ENCODE measurements at places on chromosomes 3 and 15. TPM values are rescaled to one million over a fixed set of nuclear protein-coding genes. Genes with fewer than 3 reads are reported as not detected.

The CRYBG3 gene
- 5.3 TPM for total RNA-seq

DNA sequence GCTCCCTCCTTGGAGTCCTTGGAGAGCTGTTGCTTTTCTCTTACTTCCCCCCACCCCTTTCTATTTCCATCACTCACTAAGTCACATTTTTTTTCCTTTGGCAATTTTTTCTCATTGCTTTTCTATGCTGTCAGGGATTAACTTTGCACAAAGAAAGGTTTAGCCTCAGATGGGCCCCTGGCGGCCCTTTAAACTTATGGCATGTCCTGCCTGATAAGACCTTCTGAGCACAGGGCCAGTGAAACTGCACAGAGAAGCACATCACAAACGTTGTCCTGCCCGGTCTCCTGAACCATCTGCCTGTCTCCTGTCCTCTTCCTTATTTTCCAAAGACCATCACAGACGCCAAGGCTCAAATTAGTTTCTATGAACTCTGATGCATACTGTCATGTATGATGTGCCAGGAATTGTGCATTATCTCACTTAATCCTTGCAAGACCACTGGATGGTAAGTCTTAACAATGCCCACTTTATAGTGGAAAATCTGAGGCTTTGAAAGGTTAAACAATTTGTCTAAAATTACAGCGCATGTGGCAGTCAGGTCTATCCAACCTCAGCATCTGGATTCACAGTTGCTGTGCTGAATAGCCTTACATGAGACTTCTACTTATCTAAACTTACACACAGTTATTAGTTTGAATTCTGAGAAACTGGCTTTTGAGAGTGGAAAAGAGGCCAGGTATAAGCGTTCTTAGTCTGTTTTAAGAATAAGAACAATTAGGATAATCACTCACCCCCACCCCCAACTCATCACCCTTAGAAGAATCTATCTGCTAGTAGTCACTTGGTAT is 648.1 kb downstream of the NTRK3 start:
- DNase-seq: no peak

The SAMMSON gene
- not detected for total RNA-seq

GRCh38 chr15:100682468-100682867 is 80.1 kb downstream of the ASB7 start:
- DNase-seq: no peak

- DNase-seq: no peak
These were observed 81.9 kb downstream of the PPARG start for GRCh38 chr3:12370758-12371157.

The FBLN2 gene
- total RNA-seq: not detected

The PXYLP1 gene
- 11.9 TPM for total RNA-seq

DNA sequence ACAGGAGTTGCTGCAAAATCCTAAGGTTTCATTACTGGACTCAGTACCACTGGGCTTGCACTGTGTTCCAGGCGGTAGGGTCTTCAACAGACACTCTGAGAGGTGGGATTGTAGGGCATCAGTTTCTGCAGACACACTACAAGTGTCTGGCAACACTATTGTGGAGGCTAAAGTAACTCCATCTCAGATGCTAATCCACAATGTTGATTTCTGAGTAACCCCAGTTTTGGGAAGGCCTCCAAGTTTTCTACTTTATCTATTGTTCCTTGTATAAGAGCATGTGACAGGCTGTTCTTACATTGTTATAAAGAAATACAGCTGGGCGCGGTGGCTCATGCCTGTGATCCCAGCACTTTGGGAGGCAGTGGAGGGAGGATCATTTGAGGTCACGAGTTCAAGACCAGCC is 2.5 kb upstream of the ABHD5 start:
- DNase-seq: no peak

The BNC1 gene
- total RNA-seq: not detected

DNA sequence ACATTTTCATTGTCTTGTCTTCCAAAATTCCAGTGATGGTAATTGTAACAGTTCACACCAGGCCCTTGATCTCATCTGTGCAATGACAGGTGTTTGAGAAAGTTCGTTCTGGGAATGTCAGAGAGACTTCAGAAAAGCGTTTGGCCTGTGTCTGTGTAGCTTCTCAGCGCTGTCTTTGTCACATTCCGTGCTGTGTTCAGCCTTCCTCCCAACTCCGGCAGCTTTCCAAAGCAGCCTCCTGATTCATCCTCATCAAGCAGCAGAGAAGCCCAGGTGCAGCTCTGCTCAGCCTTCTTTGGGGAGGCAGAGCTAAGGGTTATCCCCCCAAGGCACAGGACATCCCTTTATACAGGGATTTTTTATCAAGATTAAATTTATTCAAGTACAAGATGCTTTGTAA is 494.0 kb upstream of the SUCLG2 start:
- DNase-seq: no peak

DNA sequence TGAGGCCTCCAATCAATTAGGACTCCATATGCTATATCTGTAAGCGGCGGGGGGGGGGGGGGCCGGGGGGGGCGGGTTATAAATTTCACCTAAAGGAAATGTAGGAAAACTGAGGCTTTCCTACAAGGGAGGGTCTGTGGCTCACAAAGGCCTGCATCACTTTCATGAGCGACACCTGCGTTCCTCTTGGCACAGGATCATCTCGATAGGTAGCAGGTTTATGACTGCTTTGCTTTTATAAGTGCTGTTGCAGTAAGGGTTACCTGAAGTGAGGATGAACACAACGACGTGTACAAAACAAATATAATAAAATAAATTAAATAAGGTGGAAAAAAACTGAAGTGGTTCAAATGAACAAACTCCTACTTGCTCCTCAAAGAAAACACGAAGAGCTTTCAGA is 194.3 kb downstream of the FOXP1 start:
- no peak for DNase-seq

- DNase-seq: no peak
These were observed 72.1 kb downstream of the APBA2 start for GRCh38 chr15:28957606-28958498.

DNA sequence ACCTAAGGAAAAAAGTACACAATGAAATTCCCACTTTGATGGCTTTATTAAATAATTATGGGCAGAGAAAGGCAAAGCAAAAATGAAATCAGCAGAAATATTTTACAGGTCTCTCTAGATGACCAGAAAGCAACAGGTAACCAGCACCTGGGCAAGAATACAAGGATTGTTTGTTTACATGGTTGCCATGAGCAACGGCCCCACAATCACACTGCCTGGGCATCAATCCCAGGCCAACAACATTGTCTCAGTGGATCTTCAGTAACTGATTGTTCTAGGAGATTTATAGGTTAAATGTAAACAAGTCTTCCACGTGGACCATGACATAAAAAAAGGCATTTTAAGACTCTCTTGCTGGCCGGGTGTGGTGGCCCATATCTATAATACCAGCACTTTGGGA is 82.6 kb downstream of the PDZRN3 start:
- no peak for DNase-seq

The RFC4 gene
- 85.5 TPM for total RNA-seq

The TMEM266 gene
- total RNA-seq: not detected

- no peak for DNase-seq
These were observed 46.2 kb upstream of the PPP4R2 start for GRCh38 chr3:72950372-72950771.

The IL17RE gene
- 2.7 TPM for total RNA-seq

The TTLL13 gene
- 0.45 TPM for total RNA-seq

The GUCA1C gene
- not detected for total RNA-seq

The MNS1 gene
- total RNA-seq: 0.79 TPM

The THBS1 gene
- total RNA-seq: 0.40 TPM

The MST1R gene
- total RNA-seq: 5.2 TPM

The CPEB1 gene
- total RNA-seq: not detected

DNA sequence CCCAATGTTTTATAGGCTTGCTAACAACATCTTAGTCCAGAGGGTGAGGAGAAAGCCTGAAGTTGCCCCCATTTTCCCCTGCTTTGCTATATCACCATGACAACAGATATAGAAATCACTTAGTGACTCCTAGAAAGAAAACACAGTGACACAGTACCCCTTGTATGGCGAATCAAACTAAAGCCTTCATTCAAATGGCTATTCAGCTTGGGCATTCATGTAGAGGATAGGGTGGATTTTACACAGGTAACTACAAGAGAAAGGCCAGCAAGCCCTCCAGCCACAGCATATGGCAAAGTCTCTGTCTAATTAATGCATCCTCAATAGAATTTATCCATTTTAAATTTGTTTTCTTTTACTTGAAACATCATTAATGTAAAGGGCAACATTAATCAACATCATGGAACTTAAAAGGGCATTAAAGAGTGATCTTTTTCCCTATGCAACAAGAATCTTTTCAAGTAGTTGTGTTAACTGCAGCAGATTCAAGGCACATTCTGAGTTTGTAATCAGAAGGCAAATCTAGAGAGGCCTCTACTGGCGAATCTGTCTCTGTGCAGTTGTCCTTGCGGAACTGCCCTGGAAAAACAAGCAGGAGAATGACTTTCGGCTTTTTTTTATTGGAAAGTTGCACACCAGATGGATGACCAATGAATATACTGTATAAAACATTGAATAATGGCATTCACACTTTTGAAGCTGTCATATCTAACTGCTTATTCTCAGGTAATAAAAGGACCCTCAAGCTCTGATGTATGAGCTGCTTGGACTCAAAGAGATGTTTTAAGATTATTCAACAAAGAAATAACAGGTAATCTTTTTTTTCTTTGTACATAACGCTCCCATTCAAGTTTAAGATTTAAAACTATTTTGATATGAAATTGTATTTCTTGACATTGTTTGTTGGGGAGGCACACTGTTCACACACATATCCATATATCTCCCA is 621.7 kb upstream of the AGTR1 start:
- DNase-seq: no peak

GRCh38 chr15:23397779-23398178 is 43.2 kb downstream of the GOLGA8S start:
- DNase-seq: no peak

GRCh38 chr3:128190501-128190900 is 37.2 kb downstream of the EEFSEC start:
- no peak for DNase-seq

The NPRL2 gene
- 40.8 TPM for total RNA-seq

The SLC22A14 gene
- not detected for total RNA-seq

GRCh38 chr3:183122257-183122932 is 23.1 kb upstream of the MCCC1 start:
- DNase-seq: peak; percentile 21

GRCh38 chr15:62940093-62940754 is 102.3 kb upstream of the TPM1 start:
- no peak for DNase-seq

- DNase-seq: no peak
These were observed 20.5 kb upstream of the IQSEC1 start for GRCh38 chr3:13093687-13094086.

The LRIG1 gene
- 26.4 TPM for total RNA-seq

- no peak for DNase-seq
These were observed 15.9 kb downstream of the SPICE1 start for GRCh38 chr3:113499081-113499480.

DNA sequence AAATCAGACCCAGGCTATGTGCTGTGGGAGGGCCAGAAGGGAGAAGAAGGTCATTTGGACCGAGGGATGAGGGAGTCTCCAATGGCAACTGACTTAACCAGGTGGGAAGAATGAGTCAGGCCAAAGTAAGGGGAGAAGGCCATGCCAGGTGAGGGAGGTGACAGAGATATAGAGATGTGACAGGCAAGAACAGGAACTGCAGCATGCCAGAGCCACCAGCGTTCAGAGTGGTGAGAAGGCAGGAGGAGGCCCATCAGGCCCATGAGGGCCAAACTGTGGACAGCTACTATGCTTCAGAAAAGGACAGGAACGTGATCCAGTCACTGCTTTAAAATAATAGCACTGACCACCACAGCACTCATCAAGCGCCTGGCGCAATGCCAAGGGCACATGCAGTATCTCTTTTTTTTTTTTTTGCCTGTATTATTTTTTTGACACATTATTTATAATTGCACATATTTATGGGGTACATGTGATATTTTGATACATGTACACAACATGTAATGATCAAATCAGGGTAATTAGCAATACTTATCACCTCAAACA is 154.3 kb upstream of the IGF1R start:
- DNase-seq: no peak

Measured in activated CD4-positive, alpha-beta T cell treated with anti-CD3 and anti-CD28 coated beads, Interleukin-2, amount 10 ng/mL, durations not matched to agents 7 days and 5 days (primary cell).